Suppressor macrophage treated with lipopolysaccharide for 1 hour (primary cell): ENCODE measurements at places on chromosomes 13 and 19.

- no peak for DNase-seq
These were observed 44.3 kb downstream of the MUC16 start for GRCh38 chr19:8965887-8966286.

GRCh38 chr19:55302318-55302703 lies 18.5 kb downstream of the BRSK1 start:
- DNase-seq: no peak

- DNase-seq: peak; percentile 67
These were observed 2.9 kb upstream of the HOOK2 start for GRCh38 chr19:12778017-12778904.

DNA sequence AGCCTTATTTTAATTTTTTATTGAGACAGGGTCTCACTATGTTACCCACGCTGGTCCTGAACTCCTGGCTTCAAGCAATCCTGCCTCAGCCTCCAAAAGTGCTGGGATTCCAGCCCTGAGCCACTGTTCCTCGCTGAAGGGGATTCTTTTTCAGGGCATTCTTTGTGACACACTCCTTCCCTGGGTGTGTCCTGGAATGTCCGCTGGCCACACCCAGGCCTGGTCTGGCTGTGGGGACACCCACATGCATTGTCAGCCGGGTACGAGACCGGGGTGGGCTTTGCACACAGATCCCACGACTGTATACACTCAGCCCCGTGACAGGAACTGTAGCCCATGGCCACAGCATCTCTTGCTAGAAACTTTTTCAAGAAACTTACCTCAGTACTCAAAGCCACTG lies 34.4 kb upstream of the GATAD2A start:
- no peak for DNase-seq

- peak; percentile 56 for DNase-seq
These were observed 1.1 kb downstream of the ISYNA1 start for GRCh38 chr19:18436671-18437490.

DNA sequence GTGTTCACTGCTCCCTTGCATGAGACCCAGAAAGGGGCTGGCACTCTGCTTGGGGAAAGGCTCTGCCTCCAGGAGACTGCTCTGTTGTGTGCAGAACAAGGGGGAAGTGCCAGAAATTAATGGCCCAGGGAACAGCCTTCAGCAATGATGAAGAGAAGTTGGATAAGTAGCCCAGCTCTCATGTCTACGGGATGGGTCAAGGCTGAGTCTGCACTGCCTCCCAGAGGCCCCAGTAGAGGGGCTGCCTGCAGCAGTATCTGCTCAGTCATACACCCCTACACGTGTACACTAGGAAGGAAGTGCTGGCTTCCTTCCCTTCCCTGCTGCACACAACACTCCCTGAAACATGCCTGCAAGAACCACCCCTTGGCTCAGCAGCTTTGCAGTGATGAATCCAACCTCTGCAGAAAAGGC lies 54.6 kb upstream of the URI1 start:
- DNase-seq: peak; percentile 8

GRCh38 chr13:89900104-89900765 lies 1447.3 kb upstream of the MIR17HG start:
- DNase-seq: no peak

- peak; percentile 28 for DNase-seq
These were observed 4.5 kb downstream of the NAA16 start for GRCh38 chr13:41315443-41316047.
